ENCODE measurements at places on chromosomes 6 and 20.

GRCh38 chr6:106629859-106630163 lies 433 bp downstream of the QRSL1 start:
- no peak for DNase-seq

- no peak for DNase-seq
These were observed 79.3 kb downstream of the CAP2 start for GRCh38 chr6:17472653-17473183.

GRCh38 chr6:36924131-36924530 lies 30.4 kb upstream of the PI16 start:
- peak; percentile 68 for DNase-seq

DNA sequence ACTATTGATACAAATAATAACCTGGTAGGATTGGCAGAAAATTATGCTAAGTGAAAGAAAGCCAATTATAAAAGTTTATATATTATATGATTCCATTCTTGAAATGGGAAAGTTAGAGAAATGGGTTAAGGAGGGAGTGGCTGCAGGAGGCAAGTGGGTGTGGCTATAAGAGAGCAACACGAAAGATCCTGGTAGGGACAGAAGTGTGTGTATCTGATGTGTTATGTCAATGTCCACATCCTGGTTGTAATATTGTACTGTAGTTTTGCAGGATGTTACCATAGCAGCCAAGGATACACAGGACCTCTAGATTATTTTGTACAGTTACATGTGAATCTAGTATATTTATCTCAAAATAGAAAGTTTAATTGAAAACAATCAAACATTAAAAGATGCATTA lies 46.8 kb downstream of the SNX5 start:
- no peak for DNase-seq

DNA sequence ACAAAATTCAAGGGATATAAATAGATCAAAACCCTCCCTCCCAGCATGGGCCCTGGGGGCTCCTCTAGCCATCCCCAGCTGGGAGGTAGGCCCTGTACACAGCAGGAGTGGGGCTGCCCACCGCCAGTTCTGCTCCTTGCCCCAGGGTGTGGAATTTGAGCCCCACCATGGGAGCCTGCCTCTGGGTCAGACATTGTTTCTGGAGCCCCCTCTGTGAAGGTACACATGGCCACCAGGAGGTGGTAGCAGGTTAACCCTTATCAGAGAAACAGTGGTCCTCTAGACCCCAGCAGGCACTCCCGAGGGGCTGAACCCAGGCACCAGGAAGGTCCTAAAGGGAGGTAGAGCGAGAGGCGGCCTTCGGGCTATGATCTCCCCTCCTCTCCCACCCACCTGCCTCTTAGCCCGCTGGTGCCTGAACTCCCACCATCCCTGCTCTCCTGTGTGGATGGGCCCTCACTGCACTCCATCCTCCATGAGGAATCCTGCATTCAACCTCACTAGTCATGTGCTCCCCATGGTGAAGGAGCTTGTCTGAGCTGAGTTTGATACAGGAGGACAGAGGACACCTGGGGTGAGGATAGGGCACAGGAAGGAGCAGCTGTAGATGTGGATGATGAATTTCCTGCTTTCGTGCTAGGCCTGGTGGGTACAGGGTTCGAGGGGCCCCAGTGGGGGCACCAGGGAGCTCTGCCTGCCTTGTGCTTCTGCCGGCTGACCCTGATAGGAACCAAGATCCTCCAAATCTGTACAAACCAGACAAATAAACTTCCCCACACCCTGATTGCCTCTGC lies 114.9 kb downstream of the GRM4 start:
- no peak for DNase-seq

GRCh38 chr6:46914279-46914810 lies 7.4 kb downstream of the ADGRF5 start:
- no peak for DNase-seq

- no peak for DNase-seq
These were observed 161.5 kb downstream of the MRPL14 start for GRCh38 chr6:43965628-43966373.

- DNase-seq = no peak
These were observed 32.4 kb upstream of the KIF13A start for GRCh38 chr6:18019539-18020534.

- DNase-seq = no peak
These were observed 9.5 kb downstream of the DAAM2 start for GRCh38 chr6:39801456-39802251.

- no peak for DNase-seq
These were observed 3.8 kb downstream of the APCDD1L start for GRCh38 chr20:58511364-58511763.

GRCh38 chr6:109105681-109106080 lies 10.4 kb downstream of the CEP57L1 start:
- DNase-seq = no peak

DNA sequence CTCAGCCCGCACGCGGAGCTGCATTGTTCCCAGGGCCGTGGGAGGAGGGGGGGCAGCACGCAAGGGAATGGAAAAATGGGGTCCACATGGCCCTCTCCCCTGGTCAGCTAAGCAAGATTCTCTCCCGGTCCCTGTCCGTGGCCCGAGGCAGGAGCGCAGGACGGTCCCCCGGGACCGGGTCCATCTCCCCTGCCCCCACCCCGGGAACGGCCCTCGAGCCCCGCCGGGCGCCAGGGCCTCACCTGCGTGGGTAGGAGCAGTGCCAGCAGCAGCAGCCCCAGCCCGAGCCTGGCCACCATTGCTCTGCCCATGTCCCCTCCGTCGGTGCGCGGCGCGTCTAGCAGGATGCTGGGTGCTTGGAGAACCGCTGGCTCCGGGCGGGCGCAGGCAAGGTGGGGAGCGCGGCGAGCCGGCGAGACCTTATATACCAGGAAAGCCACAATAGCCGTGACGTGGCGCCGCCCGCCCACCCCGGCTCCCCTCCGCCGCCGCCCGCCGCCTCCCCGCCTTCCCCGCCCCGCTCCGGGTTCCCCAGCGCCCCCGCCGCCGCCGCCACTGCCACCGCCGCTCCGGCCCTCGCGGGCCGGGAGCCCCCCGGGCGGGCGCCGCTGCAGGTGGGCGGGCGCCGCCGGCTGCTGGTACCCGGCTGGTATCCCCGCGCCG lies at the start of gene CD24:
Gene CD24 (minus strand): TSS at position 394 of the 663 bp plus-strand sequence. CDS start 83 bp downstream, at position 311.
- no peak for DNase-seq

DNA sequence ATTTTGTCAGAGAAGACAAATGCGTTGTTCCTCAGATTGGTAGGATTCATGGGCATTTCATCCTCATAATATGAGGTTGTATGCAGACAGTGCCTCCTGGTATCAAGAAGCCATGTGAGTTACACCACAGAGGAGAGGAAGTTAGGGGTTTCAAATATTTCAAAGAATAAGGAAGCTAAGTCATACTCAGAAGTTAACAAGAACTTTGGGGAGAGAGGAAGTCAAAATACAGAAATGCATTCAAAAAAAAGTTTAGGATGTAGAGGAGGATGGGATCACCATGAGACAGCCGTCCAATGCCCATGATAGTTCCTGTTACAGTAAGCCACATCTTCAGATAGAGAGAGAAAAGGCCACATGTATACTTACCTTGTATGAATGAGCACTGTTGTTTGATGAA lies 22.3 kb downstream of the HLA-DOB start:
- DNase-seq = no peak

DNA sequence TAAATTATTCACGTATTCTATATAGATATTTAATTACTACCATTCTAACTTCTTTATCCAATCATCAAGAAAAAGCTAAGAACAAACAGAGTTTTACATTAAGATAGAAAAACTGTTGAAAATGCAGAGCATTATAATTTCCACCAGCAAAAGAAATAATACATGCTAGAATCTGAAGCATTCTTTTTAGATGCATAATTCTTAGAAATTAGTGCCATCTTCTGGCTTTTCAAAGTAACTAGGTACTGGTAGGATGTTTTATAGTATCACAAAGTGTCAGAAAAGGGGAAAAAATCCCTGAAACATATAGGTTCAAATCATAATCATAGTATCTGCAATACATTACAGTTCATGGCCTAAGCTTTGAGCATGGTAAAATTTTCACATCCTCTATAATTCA lies 178.9 kb downstream of the PHF3 start:
- DNase-seq = no peak

DNA sequence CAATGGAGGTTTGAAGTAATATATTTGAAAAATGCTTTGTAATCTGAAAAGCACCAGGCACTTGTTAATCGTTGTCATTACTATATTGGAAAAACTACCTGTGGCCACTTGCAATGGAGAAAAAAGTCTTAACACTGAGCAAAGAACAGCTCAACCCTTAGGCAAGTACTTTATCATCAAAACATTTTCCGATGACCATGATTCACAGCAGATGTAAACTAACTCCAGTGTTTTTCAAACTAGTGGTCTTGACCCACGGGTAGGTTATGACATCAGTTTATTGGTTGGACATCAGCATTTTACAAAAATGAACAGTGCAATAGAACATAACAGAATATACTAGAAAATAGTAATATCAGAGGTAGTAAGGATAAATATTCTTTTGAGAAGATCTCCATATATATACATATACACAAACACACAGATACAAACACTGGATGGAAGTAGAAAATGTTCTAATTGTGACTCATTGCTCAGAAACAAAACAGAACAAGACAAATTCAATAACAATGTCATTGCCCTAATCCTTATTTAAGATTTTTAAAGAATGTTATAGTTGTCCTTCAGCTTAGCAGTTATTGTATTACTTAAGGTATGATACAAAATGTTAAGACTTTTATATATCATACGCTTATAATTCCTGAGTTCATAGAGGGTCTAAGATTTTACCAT lies 123.0 kb downstream of the PLCB1 start:
- no peak for DNase-seq

GRCh38 chr6:168179133-168179532 lies 100.1 kb upstream of the FRMD1 start:
- no peak for DNase-seq

DNA sequence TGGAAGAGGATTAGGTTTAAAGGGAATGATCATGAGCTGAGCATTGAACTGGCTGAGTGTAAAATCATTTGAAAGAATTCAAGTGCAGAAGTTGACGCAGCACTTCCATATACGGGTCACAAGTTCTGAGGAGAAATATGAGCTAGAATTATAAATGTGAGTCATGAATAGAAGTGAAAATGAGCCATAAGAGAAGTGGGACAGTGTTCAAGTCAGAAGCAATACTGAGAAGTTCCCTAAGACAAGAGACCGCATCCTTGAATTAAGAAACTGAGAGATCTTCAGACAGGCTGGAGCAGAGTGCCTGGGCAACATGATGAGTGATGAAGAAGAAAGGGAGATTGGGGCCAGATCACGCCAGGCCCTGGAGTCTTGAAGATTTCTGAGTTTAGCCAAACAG lies 209.7 kb downstream of the TBX18 start:
- DNase-seq = no peak

GRCh38 chr6:169513478-169514193 lies 188.2 kb downstream of the WDR27 start:
- DNase-seq = no peak

- DNase-seq = peak; percentile 96
These were observed 18.9 kb downstream of the OR2B2 start for GRCh38 chr6:27893059-27893835.

GRCh38 chr6:38138374-38138773 lies 318.8 kb downstream of the ZFAND3 start:
- DNase-seq = no peak

- DNase-seq = no peak
These were observed 73.2 kb downstream of the C6orf52 start for GRCh38 chr6:10621213-10621612.

DNA sequence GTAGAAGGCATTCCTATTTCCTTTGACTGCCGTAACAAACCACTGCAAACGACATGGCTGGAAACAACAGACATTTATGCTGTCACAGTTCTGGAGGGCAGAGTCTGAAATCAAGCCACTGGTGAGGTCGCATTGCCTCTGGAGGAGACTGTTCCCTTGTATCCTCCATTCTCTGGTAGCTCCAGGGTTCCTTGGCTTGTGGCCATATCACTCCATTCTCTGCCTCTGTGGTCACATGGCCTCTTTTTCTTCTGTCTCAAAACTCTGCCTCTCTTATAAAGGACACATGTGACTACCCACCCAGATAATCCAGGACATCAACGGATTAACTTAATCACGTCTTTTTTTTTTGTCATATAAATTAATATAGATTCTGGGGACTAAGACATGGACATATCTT lies 84.4 kb downstream of the LYRM2 start:
- DNase-seq = no peak

DNA sequence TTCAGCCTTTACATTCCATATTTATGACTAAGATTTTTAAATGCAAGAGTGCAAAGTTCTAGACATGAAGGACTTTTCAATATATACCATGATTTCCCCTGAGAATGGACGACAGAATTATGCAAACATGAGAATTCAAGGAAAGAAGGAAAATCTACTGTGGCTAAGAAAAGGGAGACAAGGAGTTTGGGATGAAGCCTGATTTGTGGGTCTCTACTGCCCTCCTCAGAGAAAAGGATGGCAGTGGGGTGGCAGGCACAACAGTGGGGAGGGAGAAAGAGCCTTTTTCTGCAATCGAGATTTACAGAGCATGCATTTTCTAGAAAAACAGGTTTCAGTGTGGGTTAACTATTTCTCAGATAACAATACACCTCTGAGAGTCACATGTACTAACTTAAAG lies 466.9 kb upstream of the NRSN1 start:
- peak; percentile 24 for DNase-seq

DNA sequence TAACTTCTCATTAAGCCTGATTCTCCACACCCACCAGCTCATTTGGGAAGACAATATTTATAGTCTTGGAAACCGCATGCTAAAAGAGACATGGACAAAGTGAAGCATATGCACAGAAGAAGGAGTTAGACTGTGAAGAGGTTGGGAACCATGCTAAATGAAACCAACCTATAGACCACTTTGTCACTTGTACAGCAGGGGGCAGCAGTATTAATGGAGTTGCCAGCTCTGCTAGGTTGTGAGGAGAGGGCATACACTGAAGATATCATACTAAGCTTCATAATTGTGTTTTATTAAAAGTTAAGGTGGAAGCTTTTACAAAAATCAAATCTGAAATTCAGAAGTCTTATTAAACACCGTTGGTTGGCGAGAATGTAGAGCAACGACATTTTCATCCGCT lies 38.3 kb upstream of the HMGCLL1 start:
- no peak for DNase-seq

DNA sequence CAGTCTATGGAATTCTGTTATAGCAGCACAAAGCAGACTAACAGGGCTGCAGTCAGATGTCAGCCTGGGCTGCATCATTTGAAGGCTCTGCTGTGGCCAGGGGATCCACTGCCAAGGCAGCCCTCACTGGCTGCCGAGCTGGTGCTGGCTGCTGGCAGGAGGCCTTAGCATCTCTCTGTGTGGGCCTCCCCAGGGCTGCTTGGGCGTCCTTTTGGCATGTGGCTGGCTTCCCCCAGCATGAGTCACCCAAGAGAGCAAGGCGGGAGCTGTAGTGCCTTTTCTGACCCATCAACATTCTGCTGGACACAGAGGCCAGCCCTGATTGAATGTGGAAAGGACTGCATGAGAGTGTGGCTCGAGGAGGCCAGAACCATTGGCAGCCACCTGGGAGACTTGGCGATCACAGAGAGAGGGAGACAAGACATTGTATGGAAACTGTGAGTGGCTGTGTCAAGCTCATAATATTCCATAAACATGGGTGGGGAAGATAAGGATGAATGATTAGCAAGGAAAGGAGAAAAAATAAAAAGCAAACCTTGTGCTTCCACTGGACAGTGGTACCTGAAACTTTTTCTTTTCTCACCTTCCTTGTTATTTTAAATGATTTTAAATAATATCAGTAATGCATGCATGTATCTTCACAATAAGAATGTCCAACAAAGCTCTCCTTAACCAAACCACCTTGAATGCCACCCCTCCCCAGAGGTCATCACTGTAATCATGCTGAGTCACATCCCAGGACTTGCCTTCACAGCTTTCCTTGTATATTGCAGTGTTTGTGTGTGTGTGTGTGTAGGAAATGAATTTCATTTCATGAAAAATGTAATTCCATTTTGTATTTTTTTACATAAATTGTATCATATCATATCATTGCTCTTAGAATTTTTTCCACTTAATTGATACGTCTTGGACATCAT lies 55.0 kb upstream of the VSX1 start:
- no peak for DNase-seq

Measured in skin of body (tissue), 3 donors.